ENCODE measurements at places on chromosomes 1 and 21. TPM values are rescaled to one million over a fixed set of nuclear protein-coding genes. Genes with fewer than 3 reads are reported as not detected.

DNA sequence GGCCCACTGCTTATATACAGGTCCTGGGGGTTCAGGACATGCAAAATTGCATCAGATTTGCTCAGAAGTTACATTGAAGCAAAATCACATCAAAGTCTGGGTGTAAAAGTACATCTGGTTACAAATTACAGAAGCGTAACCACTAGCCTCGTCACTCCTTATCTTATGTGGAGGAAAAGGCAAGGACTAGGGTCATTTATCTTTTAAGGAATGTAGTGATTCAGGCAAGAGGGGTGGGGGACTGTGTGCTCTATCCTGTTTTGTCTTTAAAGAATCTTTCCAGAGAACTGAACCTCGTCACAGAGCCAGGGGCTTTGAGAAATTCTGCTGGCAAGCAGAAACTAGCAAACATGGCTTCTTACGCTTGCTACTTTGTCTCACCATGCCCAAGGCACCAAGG is 61.1 kb upstream of the RAB4A start:
- no peak for DNase-seq

- no peak for DNase-seq
These were observed 1.3 kb upstream of the MPC2 start for GRCh38 chr1:167938080-167938636.

- no peak for DNase-seq
These were observed 197.6 kb upstream of the DMRTA2 start for GRCh38 chr1:50620680-50621329.

WLS gene
- 139 TPM for total RNA-seq

DNA sequence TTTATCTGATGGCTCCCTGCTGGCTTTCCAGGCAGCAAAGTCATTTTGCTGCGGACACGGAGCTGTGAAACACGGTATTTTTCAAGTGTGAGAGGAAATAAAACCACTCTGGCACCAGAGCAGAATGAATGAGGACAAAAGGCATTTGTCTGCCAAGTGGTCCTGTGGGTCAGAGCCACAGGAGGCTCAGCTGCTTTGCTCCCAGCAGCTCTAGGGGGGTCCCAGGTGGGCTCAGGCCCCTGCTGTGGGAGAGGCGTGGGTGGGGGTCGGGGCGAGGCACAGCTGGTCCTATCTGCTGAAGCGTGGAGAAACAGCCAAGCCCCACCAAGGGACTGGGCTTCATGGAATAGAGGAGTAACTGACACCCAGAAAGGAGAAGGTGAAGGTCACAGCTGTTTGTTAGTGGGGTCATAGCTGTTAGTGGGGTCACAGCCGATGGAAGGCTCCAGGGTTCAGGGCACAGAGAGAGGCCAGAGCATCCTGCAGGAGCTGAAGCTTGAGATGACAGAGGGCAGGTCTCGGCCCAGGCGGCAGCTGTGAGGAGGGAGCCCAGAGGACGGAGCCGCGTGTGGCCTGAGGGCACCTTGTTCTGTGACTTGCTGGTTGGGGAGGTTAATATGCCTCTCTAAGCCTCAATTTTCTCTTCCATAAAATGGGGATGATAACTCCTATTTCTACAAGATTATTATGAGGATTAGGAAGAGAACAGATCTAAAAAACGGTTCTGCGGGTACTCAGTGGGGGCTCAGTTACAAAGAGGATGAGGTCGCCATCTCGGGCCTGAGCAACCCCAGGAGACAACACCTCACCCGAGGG is 7.1 kb downstream of the KIF17 start:
- no peak for DNase-seq

- DNase-seq = no peak
These were observed 131.9 kb downstream of the AK5 start for GRCh38 chr1:77413541-77414335.

DNA sequence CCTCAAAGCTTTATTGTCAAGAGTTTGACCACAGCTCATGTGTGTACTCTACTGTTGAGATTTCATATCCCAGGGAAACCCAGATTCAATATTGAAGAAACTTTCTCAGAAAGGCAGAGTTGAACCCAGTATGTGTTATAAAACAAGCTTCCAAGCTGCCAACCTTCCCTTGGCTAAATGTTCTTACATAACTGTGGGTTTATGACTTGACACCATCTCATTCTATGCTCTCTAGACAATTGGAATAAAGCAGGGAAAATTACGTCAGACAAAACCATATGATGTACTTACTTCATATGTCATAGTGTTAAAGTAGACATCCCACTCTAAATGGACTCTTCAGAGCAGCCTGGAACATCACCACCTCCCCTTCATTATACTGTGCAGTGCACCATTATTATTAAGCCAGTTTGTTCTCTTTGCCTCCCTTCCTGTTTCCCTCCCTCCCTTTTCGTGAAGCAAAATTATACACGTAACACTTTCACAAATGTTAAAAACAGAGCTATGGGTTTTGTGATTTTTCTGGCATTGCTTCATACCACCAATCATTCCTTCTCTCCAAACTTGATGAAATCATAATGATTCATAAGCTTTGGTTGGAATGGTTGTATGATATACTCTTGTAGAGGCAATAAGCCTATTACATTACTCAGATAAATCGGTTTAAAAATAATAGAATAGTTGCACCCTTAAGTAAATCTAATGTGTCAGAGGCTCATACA is 507.2 kb downstream of the LTN1 start:
- DNase-seq = no peak

DNA sequence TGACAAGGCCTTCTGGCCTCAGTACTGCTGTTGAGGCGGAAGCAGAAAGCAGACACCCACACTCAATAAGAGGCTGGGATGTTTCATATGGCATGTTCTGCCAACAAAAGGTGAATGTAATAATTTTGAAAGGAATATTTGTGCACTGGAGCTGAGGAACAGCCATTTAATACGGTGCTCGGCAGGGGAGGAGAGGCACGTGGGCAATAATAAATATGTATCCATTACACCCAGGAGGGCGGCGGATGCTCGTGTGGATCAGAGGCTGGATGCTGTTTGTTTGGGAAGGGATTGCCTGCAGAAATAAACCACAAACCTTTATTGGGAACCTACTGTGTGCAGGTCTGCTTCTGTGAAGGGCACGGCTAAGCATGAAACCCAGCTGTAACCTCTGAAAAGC is 92.0 kb downstream of the VWA5B1 start:
- DNase-seq = no peak

SLC1A7 gene
- 2.4 TPM for total RNA-seq

GRCh38 chr1:204439621-204440375 is 28.2 kb upstream of the PPP1R15B start:
- no peak for DNase-seq

DNA sequence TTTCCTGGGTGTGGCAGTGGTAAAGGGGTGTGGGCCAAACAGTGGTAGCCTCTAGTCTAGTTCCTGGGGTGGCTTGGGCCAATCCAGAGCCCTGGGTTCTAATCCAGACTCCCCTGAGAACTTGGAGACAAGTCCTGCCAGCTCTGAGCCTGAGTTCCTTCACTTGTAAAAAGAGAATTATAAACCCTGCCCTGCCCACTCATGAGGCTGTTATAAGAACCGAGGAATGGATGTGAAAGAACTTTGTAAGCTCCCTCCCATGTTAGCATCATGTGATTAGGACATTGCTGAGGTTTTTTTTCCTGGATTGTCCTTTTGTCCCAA is 131.0 kb downstream of the RRAGC start:
- DNase-seq = no peak

OR2T29 gene
- not detected for total RNA-seq

TEX38 gene
- not detected for total RNA-seq

DNA sequence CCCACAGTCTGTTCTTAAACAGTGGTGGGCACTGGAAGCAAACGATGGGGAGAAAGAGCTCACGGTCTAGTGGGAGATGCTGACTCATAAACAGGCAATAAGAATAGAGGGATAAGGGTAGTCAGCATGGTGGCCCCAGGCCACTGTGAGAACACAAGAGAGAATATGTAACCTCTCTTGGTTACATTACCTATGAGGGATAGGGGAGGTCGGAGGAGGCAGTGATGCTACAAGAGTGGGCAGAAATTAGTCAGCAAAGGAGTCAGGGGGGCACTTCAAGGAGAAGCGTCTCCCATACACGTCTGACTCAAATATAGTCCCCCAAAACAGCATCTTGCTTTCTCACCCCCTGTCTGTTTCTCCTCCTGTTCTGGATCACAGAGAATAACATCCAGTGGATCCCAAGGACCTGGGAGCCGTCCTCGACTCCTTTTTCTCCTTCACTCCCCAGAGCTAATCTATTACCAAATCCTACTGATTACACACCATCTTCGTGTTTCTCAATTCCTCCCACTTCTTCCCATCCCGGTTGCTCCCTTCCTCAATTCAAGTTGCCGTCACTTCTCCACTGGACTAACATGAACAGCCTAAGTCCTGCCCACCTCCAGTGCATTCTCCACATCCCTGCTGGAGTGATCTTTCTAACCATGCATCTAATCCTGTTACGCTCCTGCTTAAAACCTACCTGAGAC is 2.1 kb downstream of the SLAMF8 start:
- DNase-seq = no peak

GRCh38 chr1:203428981-203429599 is 46.5 kb upstream of the PRELP start:
- no peak for DNase-seq

VHLL gene
- not detected for total RNA-seq

DNA sequence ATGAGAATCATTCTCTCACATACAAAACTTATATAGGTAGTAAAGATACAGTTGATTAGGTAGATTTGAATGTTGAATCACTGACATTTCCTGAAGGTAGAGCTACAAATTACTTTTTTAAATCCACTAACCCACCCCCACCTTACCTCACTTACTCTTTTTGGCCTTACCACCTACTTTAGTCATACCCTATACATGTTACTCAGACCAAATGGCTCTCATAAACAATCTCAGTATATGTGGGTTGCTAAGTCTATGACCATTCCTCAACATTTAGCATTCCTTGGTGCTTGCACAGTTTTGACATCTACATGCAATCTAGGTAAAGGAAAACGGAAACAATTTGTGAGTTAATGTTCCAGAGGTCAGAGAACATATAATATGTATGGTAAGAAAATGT is 26.3 kb downstream of the SYDE2 start:
- no peak for DNase-seq

DNA sequence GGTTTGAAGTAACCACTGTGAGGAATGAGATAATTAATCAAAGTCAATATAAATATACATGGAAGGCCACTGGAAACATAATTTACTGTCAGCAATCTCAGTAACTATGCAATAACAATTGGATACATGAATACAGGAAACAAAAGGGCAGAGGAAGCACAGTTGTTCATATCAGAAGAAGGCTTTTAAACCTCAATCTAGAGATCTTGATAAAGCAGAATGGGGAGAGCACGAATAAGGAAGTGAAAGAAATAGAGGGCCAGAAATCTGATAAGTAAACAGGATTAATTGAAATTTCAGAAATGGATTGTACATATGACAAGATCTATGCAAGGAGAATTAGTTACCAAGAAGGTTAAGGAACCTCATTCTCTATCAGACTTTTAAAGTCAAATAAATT is 93.0 kb downstream of the EVI5 start:
- DNase-seq = no peak

CGN gene
- 1.8 TPM for total RNA-seq

CFHR3 gene
- total RNA-seq = not detected
